ENCODE measurements at places on chromosomes 11 and 22.

- DNase-seq: peak; percentile 19
Measured at GRCh38 chr22:46148816-46149511, 1.4 kb upstream of the PPARA start.

- no peak for DNase-seq
Measured at GRCh38 chr11:102836290-102836875, 7.0 kb downstream of the MMP3 start.

- no peak for DNase-seq
Measured at GRCh38 chr11:77560605-77561004, 29.1 kb upstream of the AQP11 start.

DNA sequence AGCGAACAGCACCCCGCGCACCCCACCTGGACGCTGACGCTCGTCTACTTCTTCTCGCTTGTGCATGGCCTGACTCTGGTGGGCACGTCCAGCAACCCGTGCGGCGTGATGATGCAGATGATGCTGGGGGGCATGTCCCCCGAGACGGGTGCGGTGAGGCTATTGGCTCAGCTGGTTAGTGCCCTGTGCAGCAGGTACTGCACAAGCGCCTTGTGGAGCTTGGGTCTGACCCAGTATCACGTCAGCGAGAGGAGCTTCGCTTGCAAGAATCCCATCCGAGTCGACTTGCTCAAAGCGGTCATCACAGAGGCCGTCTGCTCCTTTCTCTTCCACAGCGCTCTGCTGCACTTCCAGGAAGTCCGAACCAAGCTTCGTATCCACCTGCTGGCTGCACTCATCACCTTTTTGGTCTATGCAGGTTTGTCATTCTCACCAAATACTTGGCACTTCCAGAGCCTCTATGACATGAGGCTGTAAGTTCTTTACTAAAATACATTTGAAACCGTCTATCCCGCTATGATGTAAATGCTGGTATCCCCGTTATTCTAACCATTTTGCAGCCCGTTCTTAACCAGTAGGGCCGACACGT lies 535 bp downstream of the AQP11 start:
- no peak for DNase-seq

DNA sequence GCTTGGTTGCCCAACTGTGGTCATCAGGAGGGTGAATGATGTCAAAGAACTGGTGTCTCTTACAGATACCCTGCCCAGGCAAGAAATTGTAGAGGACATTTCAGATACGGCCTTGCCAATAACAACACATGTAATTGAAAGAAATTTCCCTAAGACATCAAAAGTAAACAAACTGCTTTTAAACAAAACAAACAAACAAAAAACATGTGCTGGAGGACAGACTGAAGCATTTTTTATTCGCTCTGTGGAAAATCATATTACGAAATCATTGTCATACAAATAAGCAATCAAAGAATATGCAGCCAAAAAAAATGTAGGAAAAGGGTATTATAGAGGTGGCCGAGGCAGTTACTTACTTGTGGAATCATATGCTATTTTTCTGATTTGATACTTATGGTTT lies 52.1 kb upstream of the MYEOV start:
- DNase-seq: no peak

- no peak for DNase-seq
Measured at GRCh38 chr22:44838316-44839016, 86.1 kb downstream of the ARHGAP8 start.
